ENCODE measurements at places on chromosomes 16 and 17.

DNA sequence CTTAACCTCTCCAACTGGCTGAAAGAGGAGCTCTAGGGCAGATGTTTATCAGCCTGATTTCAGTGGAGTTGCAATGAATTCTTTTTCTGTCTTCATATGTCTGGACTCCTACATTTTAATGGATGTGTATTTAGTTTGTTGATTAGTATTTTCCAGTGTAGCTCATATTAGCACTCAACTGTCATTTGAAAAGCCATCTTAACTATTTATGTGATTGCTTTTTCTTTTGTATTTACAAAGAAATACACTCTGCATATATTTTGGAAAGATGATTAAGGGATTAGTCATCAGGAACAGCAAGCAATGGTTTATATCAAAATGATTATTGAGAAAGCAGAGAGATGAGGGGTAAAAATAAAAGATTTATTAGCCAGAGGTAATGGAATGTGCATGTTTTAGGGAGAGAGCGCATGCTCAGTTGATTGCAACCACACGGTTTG is 71.1 kb downstream of the WWOX start:
- no peak for DNase-seq

DNA sequence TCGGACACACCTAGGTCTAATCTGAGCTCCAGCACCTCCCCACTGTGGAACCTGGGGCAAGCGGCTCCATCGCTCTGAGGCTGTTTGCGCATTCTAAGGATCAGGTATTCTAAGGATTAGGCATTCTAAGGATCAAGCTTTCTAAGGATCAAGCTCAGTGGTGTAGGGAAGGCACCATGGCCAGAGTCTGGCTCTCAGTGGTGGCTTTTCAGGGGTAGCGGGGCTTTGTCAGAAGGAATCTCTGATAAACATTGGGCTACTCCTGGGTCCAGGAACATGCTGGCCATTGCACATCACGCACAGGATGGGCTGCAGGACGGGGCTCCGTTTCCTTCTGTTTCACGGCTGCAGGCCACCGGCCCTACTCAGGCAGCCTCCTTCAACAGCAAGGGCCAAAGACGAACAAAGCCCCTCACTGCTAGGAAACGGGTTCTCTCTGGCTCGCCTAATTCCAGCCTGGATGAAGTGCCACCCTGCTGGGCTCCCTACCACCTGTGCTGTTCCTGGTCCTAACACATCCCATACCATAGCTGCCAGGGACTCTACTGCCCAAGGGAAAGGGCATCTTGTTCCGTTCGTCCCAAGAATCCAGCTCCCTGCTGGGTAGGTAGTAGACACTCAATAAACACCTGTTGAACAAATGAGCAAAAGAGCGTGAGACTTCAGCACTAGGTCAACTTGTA is 5.5 kb downstream of the C1QTNF1 start:
- DNase-seq = no peak

DNA sequence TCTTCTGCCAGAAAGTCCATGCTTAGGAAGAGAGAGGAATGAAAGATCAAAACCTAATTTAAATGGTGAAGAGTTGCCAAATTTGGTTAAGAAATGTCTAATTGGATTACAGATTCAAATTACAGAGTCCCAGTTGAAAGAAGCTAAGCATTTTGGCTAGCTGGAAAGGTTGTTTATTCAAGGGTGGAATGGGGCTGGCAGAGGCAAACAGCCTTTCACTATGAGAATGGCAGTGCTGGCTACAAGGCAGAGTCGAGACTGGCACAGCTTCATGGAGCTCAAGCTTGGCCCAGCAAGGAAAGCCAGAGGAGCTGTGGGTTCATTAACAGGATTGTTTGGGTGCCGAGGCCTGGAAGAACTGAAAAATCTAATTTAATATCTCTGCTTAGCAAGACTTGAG is 13.6 kb downstream of the MAP3K3 start:
- DNase-seq = no peak

- no peak for DNase-seq
Observed at GRCh38 chr17:40108970-40109824, 8.8 kb upstream of the NR1D1 start.

GRCh38 chr17:17055286-17056155 is 13.3 kb downstream of the MPRIP start:
- no peak for DNase-seq

- DNase-seq = peak; percentile 62
Observed at GRCh38 chr16:51734220-51734619, 583.1 kb upstream of the SALL1 start.

DNA sequence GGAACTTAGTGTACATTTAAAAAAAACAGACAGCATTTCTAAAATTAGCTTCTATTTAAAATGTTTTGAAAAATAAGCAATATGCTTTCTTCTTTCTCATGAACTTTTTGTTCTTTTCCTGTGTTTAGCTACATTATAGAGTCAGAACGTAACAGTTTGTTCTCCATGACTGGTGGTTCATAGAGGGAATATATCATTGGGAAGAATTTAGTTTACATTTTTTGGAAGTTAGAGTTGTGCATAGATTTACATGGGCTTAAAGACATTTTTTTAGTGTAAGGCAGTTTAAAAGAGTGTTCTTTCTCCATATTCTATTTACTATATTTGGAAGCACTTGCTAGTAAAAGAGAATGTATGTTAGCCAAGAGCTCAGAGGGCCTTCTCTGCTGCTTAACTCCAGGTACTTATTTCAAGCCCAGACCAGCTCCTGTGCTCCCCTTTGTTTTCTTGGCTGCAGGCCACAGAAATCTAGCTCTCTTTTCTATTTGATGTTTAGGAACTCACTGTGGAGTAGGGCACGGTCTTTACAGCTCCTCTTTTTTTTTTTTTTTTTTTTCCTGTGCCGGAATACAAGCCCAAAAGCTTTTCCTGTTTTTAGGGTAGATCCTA is 20.2 kb downstream of the AP2B1 start:
- DNase-seq = peak; percentile 6

DNA sequence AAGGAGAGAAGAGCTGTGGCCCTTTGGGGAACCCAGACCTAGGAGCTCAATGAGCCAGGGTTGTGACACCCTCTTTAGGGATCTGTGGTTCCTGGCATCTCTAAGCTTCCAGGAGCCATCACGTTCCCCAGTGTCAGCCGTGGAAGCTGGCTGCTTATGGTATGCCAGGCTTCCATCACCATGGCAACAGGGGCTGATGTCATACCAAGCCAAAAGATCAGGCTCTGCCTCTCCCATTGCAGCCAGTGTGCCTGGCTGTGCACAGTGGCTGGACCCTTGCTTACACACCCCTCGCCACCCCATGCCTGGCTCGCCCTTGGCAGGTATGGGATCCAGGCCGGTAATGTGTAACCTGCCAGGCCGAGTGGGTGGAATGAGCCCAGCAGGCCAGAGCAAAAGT is 91.1 kb downstream of the SSH2 start:
- no peak for DNase-seq

- peak; percentile 6 for DNase-seq
Observed at GRCh38 chr17:44556166-44556831, 985 bp upstream of the FZD2 start.

DNA sequence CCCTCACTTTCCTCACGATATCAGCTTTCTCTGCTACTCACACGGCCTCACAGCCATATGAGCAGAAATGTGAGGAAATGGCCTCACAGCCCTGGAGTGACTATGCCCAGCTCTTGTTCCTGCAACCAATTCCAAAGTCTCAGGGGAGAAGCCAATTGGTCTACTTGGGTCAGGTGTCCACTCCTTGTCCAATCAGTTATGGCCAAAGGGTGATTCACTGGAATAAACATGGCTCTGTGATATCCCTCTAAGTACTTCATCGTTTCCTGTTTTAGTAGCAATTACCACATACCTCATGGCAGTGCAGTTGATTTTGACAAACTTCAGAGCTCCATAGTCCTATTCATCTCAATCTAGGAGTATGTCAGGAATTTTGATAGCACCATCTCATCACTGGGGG is 195.4 kb downstream of the KATNIP start:
- DNase-seq = no peak

- DNase-seq = no peak
Observed at GRCh38 chr17:77208217-77208808, 67.5 kb downstream of the SEC14L1 start.

All from NCI-H1105 (cell line).